B cell (primary cell): ENCODE measurements at places on chromosomes 7 and 10.
A peak's percentile ranks its signal among the peaks of the same experiment; 100 is the strongest.

DNA sequence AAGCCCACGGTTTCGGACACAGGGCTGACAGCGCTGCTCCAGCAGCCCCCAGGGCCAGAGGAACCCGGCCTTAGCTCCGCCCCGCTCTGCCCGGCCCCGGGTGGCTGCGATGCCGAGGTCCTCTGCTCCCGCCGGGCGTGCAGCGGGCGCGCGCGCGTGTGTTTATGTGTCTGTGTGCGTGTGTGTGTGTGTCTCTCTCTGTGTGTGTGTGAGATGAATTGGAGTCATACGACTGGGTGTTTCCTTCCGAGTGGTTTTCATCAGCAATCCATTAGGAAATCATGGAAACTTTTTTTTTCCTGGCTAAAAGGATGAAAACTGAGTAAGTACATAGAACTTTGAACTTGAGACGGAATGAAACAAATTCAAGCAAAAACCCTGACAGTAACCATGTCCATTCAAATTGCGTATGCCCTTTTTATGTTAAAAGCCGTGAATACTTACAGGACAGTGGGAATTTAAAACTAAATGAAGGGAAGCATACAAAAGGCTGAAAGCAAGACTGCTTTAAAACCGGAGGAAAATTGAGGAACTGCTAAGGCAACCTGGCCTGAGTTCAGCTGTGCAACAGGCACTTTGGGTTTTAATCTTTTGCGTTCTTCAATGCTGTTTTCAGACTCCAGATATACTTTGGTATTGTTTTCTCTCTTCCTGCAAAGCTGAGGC, at the start of gene CPED1:
TSS of gene CPED1 (plus strand) at position 121 of the 666 bp plus-strand sequence. CDS start 911 bp downstream, outside the sequence.
- DNase-seq, result peak; percentile 62

DNA sequence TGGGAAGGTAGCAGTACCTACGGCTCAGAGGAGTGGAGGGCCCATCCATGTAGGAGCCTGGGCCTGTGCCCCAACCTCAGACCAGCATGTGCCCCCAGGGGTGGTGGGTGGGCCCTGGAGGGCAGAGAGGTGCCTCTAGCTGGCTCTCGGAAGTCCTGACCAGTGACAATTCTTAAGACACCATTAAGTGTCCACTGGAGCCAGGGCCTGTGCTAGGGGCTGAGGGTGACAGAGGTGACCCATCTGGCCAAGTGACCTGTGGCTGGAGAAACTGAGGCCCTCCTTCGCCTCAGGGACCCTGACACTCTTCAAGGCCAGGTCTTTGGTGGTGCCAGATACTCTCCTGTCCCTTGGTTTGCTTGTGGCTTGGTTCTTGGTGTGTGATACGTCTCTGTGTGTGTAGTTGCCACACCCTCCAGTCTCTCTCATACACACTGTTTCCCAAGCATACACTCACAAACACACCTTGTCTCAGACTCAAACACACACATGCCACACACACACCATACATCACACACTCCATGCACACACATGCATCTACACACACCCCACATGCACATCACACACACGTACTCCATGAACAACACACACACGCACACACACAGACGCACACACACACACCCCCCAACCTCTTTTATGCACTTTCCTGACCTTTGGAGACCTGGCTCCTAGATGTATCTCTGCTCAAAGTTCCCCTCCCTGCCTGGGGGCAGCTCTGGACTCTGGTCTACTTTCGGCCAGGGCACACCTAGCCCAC, 897 bp upstream of the RAMP3 start:
- no peak for DNase-seq

DNA sequence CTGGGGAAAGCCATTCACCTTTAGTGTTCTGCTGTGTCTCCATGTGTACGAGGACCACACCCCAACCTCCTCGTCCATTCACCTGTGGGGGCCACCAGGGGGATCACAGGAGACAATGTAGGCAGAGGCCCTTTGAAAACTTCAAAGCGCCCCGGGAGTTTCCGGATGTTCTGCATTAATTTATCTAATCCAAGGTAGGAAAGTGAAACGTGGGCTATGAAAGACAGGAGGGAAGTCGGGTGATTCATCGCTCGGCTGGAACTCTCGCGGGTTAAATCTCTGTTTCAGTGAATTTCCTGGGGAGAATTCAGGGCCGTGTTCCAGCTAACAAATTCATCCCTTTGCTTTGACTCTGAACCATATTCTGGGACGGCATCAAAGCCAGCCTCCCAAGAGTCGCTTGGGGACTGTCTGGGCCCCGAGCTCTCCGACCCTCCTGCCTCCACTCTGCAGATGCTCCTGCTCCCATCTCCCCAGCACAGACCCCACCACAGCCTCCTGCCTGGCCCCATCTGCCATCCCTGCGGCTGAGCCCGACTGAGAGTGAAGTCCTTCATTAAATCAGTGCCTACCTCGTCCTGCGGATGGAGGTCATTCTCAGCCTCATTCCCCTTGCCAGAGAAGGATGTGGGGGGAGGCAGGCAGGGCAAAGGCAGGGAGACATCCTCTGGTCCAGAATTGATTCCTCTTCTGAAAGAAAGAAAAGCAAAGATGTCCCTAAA, 114.1 kb upstream of the CARD11 start:
- peak; percentile 14 for DNase-seq

DNA sequence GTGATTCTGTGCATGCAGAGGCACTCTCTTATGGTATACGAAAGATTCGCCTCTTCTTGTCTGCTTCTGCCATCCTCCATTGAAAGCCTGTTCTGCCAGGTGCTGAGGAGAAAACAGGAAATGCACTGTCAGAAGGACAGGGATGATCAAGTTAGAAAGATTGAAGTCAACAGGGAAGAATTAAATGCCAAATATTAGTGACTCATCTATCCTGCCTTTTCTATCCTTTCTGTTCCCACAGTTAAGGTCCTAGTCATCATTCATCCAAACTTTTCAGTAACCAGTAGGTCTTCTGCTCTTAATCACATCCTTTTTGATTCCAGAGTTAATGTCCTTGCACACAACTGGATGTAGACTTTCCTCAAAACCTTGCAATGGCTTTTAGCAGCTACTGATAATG, 4.8 kb upstream of the ZNF783 start:
- DNase-seq, result no peak

DNA sequence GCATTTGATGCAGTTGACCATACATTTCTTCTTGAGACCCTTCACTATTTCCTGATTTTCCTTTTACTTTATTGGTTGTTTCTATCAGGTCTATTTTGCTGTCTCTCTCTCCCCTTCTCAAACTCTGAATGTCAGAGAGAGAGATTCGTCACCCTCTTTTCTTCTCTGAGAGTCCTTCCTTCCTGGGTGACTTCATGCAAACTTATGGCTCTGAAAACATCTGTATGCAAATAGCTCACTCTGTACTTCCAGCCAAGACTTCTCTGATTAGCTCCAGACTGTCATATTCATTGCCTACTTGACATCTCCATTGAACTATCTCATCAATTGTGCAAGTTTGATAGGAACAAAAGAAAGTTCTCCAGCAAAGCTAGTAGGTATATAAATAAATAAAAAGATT, 191.7 kb upstream of the KLF6 start:
- DNase-seq, result no peak

DNA sequence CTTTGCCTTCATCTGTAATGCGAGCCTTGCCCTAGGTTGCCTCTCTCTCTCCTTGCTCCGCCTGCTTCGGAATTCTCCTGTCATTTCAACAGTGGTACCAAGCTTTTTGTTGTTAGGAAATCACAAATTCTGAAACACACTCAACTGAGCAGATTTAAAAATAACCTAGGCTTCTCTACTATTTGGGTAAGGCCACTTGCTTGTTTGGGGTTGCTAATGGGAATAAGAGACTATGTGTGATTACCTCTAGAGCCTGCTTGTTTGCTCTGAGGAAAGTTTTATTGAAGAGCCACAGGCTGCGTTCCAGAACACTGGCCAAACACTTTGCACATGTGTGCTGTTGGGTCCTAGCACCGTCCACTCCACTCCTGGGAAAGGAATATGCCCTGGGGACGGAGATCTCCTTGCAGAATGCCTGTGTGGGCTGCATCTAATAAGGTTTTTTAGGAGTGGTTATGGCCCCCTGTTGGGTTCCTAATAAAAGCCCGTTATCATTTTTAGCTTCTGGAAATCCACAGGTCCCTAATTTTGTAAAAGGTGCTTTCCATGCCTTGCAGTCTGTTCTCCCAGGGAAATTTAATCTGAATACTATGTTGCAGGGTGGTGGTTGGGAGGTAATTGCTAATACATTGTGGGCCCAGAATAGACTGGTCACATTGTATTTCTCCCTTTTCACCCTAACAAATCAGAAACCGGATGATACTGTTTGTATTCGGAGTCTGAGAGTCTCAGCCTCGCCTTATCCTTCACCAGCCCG, 68.7 kb upstream of the KLF6 start:
- no peak for DNase-seq

DNA sequence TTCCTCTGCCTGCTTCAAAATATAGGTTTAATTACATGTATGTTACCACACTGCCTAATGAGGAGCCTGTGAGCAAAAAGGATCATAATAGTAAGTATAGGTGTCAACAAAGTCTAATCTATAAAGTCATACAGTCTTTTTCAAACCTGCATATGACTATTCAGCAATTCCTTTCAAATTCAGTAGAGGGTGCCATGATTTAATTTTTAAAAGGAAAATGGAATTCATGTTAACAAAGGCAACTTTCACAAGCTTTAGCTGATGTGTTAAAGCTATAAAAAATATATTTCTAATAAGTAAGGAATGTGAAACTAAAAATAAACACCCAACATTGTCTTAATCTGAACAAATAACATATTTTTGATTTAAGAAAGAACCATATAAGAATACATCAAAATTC, 52.1 kb downstream of the MPP7 start:
- DNase-seq, result peak; percentile 54

DNA sequence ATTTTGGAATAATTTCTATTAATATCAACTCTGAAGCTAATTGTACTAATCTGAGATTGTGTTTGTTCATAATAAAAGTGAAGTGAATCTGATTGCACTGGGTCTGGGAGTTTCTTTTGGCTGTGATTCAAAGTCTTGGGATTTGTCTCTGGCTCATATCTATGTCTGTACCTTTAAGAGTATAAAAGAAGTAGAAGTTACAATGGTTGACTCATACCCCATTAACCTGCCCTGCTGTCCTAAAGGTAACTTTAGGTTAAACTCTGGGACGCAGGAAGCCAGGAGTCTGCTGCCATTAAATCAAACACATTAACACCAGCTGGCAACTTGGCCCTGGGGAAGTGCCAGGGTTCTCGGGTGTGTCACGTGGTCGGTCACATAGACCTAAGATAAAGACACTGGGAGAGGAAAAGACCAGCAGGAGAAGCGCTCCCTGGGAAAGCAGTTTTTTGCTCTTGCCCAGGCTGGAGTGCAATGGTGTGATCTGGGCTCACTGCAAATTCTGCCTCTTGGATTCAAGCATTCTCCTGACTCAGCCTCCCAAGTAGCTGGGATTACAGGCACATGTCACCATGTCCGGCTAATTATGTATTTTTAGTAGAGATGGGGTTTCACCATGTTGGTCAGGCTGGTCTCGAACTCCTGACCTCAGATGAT, 17.8 kb downstream of the SCD start:
- no peak for DNase-seq

GRCh38 chr10:95814011-95814727, 58.2 kb downstream of the ENTPD1 start:
- no peak for DNase-seq

GRCh38 chr7:134908289-134908688, 78.0 kb upstream of the AGBL3 start:
- no peak for DNase-seq

DNA sequence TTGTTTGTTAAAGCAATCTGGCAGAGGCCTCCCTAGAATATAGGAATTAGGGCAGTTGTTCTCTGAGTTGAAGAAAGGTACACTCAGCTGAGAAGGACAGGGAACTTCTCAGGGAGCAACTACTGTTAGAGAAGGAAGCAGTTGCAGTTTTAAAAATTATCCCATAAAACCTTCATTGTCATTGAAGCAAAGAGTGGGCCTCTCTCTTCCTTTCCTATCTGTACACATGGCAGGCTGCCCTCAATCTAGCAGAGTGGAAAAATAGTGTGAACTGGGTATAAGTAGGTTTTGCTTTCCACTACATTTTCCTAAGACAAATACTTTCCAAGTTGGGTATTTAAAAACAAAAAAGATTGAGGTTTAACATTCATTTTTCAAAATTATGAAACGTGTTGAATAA, 236.7 kb upstream of the KLF14 start:
- no peak for DNase-seq

DNA sequence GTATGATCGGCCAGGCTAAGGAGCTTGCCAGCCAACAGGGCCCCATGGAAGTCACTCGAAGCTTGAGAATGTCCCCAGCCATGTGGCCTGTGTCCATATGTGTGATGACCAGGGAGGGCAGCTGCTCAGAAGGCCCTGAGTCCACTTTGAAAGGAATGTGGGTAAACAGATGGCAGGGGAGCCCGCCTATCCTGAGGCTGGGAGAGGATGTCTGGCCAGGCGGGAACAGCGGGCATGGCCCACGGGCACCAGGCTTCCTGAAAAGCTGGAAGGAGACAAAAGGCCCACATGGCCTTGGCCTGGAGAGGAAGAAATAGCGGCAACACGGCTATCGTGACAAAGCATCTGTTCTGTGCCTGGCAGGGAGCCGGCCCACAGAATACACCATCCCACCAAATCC, 137.9 kb upstream of the PPIF start:
- no peak for DNase-seq

DNA sequence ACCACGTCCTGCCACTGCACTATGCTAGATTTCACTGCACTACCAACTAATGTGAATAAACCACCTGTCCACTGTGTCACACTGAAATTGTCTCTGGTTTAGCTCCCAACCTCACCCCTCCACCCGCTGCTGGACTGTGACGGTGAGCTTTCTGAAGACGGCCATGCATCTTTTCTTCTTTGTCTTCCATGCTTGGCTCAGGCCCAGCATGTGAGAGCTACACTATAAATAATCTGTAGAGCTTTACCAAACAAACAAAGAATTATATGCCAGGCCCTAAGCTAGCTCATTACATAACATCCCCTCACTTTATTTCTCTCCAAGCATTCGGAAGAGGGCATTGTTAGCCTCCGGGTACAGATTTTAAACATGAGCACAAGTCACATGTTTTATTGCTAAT, 633.2 kb downstream of the TNS3 start:
- no peak for DNase-seq

DNA sequence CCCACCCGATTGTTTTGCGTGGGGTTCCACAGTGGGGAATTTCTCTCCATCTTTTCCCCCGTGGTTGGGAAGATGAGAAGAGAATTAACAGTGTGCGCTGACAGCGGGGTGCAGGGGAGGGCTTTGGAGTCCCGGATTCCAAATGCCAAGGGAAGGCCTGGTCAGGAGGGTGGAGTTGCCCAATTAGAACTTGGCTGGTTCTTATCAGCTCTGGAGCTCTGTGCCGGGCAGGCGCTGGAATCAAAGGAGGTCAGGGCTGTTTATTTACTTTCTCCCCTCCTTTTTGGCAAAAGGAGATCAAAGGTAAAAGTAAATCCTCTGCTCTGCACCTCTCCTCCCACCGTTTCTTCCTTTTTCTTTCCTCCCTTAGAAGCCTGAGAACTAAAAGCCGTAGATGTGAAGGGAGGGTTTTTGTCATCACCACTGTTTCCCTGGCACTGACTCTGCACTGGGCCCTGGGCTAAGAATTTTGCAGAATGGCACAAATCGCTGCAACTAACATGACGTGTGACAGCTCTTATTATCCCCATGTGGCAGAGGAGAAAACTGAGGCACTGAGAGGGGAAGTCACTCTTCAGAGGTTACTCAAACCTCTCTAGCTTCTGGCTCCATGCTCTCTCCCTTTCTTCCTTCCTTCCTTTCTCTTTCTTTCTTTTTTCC, 95.2 kb upstream of the ZNF716 start:
- no peak for DNase-seq

- DNase-seq, result no peak
Observed at GRCh38 chr7:46281071-46281470, 360.0 kb upstream of the IGFBP3 start.

- no peak for DNase-seq
Observed at GRCh38 chr10:96390460-96390864, 31.7 kb upstream of the OPALIN start.

GRCh38 chr7:32251659-32252058, 181.5 kb upstream of the PDE1C start:
- DNase-seq, result no peak
